ENCODE measurements at places on chromosomes 2 and 18. TPM values are rescaled to one million over a fixed set of nuclear protein-coding genes. Genes with fewer than 3 reads are reported as not detected.

DNA sequence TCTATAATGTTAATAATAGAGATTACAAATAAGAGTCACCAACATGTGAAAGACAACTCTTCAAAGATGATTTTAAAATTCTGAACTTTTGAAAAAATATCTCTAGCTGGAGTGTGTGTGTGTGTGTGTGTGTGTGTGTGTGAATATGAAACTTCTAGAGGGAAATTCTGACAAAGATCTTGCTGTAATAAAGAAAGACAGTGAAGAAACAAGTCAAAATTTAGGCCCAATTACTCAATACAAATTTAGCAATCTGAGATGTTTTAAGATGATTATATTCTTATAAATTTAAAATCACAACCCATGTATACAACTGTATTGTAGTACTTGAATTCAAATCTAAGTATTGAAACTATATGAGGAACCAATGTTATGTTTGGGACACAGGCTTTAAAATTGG is 57.2 kb upstream of the UGP2 start:
- no peak for DNase-seq

Gene SLC14A1
- 0.86 TPM for total RNA-seq

GRCh38 chr18:36650906-36651305 is 177.9 kb downstream of the TPGS2 start:
- no peak for DNase-seq

- no peak for DNase-seq
These were observed 1.6 kb upstream of the ANKRD44 start for GRCh38 chr2:197312186-197312585.

DNA sequence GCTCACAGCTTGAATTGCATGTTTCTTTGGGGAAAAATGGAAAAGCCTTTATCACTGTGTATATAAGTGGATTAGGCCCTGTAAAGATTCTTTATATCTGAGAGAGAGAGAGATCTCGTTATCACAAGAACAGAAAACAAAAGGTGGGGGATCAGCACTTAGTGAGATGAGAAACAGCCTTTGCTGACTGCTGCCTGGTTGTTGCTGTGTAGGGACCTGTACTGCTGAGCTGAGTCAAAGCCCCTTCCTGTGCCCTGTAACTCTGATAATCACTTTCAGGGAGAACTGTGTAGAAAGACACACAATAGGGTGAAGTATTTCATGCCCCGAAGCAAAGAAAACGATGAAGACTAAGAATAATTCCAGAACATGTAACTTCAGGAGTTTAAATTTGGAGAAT is 30.6 kb upstream of the FAM237A start:
- no peak for DNase-seq

- DNase-seq: no peak
These were observed 129.3 kb downstream of the PRKCE start for GRCh38 chr2:45780541-45781463.

DNA sequence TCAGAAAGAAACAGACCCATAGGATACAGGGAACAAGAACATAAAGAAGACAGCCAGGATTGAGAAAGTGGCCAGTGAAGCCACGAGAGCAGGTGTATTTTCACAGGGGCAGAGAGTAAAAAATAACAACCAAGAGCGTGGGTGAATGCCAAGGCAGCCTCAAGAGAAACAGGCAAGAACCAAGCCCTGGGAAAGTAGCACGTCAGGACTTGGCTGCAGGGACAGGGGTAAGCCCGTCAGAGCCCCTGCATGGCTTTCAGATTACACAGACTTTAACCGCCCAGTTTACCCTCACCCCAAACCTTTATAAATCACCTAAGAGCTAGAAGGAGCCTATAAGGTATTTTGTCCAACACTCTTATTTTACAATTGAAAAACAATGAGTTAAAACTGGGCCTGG is 43.7 kb downstream of the ARL4C start:
- no peak for DNase-seq

Gene KCNE4
- 5.9 TPM for total RNA-seq

- DNase-seq: no peak
These were observed 180.3 kb downstream of the VAPA start for GRCh38 chr18:10094154-10094553.

Gene HOXD13
- not detected for total RNA-seq

DNA sequence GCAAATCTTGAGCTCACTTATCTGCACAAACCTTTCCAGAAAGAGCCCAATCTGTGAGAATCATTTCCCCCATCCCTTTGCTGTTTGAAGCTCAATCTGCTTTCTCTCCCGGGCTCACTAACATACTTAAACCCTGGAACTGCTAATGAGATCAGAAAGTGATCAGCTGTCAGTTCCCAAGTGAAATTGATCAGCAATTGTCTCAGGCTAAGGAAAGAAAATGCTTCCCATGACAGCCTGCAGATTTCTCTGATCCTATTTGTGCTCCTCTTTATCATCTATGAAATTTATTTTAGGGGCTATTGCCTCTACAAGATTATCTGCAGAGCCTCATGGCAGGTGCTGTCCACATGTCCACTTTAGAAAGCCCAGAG is 239.0 kb upstream of the CXCR4 start:
- no peak for DNase-seq

GRCh38 chr2:169693360-169693759 is 845 bp downstream of the CFAP210 start:
- DNase-seq: no peak

Measured in left lung (tissue), 14 donors.